Activated CD4-positive, alpha-beta T cell treated with anti-CD3 and anti-CD28 coated beads, Interleukin-2, amount 10 ng/mL, durations not matched to agents 24 days and 14 days (primary cell): ENCODE measurements at places on chromosomes 6 and 20.
A peak's percentile ranks its signal among the peaks of the same experiment; 100 is the strongest.

DNA sequence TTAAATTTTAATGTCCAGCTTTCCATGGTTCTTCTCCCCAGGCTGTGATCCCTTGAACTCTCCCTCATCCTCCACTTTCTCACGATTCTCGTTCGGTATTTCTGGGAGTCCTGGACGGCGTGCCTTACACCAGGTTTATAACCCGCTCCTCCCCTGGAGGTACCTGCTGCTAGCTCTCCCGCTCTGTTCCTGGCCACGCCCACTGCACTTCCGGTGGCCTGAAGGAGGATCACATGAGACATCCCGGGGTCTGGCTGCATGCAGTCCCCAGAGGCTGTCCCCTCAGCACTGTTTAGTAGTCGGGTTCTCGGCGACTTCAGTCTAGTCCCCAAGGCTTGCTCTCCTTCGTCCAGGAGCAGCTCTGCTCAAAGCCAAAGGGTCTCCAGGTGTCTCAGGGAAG lies 28.4 kb upstream of the GCLC start:
- no peak for DNase-seq

DNA sequence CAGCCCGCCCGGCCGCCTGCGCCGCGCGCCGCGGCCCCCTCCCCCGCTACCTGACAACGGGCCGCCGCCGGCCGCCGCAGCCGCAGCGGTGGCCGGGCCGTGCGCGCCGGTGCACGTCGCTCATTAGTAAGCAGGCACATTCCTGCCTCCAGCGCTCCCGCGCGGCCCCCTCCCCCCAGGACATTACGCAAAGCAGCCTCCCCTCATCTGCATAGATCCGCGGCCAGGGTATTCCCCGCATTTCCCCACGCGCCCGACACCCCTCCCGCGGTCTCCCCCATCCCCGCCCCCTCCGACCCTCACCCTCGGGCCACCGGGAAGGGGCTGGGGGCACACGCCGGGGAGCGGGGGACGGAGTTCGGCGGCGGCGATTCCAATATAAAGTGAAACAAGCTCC lies at the start of gene HIVEP2:
HIVEP2 (minus strand) TSS at position 128 of the 397 bp plus-strand sequence. CDS start 170,438 bp downstream, outside the sequence.
- peak; percentile 93 for DNase-seq

DNA sequence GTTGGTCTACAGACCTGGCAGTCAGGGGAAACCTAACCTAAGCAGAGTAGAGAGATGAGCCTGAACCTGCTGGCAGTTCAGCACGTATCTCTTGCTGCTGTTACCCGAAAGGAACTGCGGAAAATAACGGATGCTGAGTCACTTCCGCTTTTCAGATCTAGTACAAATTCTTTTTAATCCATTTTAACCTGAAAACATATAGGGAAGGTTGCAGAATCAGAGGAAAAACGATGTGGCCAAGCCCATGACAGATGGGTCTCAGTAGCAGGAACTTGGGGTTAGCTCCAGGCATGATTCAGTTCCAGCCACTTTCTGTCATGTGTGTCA lies 351.9 kb upstream of the PRND start:
- peak; percentile 83 for DNase-seq

DNA sequence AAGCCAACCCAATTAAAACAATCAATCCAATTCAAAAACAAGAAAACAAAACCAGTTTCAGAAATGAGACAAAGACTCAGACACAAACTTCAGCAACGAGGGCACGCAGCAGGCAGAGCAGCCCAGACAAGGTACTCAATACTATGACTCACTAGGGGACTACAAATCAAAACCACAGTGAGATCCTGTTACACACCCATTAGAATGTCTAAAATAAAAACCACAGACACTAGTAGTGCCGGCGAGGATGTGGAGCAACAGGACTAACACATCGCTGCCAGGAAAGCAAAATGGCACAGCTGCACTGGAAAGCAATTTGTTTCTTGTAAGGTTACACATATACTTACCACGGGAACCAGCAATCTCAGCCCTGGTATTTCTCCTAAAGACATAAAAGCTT lies 28.4 kb upstream of the MAS1L start:
- peak; percentile 65 for DNase-seq

GRCh38 chr20:44742304-44743079 lies 3.2 kb upstream of the KCNK15 start:
- no peak for DNase-seq

DNA sequence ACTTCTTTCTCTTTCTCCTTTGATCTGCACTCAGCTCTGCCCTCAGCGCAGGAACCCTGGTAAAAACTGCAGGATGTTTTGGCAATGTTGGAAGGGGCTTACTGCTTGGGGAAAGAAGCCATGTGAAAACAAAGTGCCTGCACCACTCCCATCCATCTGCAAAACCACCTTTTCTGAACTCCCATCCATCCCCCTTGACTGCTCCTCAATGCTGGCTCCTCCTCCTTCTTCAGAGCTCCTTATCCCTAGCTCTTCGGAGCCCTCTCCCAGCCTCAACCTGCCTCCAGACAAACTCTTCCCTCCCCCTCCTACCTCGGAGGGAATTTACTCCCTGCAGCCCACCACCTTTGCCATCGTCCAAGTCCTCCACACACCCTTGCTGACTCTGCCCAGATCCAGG lies 4.2 kb upstream of the ZBTB12 start:
- no peak for DNase-seq

GRCh38 chr20:50694379-50695134 lies 3.2 kb upstream of the RIPOR3 start:
- no peak for DNase-seq

DNA sequence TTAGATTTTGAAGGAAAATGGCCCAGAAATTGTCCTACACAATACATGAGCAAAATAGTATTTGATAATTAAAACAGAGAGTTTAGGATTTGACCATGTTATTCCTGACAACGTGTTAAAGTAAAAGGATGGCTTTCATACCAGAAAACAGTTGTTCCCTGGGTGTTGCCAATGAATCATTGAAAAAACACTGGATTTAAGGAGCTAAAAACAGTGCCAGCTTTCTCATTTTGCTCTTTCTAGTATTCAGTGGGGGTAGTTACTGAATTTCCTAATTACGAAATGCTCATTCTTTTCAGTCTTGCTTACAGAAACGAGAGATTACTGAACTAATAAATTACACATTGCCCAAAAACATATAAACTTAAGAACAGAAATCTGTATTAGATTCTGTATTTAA lies 26.6 kb upstream of the SNAP91 start:
- DNase-seq: no peak

DNA sequence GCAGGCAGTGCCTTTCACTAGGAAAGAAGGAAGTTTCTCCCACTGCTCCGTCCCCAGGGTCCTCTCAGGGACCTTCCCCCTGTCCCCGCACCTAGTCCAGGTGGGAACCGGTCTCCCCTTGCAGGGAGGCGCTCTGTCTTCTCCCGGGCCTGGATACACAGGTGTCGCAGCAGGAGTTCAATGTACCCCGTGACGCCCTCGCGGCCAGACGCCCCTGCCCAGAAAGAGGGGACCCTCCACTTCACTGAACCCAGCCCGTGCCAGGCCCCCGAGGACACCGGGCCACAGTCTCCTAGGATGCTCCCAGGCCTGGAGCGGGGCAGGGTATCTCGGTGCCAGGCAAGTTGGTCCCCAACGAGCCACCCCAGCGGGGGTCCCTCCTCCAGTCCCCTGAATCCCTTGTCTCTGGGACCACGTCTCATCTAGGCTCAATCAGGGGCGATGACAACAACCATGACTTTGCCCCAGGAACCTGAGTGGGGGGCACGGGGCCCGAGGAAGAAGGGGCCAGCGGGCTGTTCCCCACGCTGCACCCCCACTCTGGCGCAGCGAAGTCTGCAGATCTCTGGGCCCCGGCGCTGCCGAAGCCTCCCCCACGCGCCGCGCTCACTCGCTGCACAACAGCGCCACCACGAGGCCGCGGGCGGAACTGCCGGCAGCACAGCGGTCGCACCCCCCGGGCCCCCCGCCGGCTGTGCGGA lies 103.0 kb downstream of the EDN3 start:
- peak; percentile 93 for DNase-seq

DNA sequence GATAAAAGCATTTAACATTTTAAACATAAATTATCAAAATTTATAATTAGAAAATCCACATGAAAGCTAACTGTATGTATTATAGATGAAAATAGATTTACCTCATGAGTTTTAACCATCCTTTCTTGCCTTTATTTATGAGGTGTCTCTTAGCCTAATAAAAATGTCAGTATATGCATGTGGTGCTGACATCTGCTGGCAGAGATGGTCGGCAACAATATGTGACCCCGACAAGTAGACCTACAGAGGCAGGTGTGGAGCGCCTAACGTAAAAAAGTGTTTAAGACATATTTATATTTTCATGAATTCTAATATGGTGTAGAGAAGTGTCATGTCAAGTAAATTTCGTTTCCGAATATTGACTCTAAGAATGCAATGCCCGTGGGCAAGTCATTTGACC lies 149.0 kb upstream of the FUT9 start:
- no peak for DNase-seq

GRCh38 chr6:7170117-7170732 lies 62.5 kb downstream of the RREB1 start:
- DNase-seq: no peak

GRCh38 chr6:136365776-136366354 lies 76.2 kb upstream of the BCLAF1 start:
- DNase-seq: peak; percentile 73

DNA sequence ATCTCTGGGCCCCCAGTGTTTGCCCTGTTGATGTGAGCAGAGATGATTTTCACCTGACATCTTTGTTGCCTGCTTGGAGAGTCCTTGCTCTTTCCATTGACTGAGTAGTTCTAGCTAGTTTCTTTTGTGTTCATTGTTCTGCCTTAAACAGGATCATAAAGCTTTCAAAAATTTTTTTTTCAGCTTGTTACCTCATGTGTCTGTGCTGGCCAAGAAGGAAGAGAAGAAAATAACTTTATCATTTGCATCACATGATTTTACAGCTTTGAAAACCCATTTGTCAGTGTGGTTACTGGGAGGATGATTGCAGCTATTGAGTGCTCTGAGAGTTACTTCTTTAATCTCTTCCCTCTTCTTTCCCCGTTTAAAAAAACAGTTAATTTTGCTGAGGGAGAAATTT lies 16.0 kb downstream of the FOXO3 start:
- DNase-seq: no peak

DNA sequence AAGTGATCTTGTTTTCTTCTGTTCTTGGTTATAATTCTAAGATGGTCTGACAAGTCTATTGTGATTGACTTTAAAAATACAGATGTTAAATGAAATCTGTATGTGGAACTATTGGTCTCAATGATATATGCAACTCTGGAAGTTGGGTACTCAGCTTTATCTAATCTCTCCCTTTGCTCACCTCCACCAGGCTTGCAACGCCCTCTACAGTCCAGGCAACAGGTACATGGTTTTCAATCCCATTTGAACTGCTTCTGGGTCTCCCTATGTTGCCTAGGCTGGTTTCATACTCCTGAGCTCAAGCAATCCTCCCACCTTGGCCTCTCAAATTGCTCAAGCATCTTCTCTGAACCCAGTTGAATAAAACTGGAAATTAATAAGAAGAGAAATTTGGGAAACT lies 25.6 kb upstream of the HLA-DQB1 start:
- peak; percentile 86 for DNase-seq

DNA sequence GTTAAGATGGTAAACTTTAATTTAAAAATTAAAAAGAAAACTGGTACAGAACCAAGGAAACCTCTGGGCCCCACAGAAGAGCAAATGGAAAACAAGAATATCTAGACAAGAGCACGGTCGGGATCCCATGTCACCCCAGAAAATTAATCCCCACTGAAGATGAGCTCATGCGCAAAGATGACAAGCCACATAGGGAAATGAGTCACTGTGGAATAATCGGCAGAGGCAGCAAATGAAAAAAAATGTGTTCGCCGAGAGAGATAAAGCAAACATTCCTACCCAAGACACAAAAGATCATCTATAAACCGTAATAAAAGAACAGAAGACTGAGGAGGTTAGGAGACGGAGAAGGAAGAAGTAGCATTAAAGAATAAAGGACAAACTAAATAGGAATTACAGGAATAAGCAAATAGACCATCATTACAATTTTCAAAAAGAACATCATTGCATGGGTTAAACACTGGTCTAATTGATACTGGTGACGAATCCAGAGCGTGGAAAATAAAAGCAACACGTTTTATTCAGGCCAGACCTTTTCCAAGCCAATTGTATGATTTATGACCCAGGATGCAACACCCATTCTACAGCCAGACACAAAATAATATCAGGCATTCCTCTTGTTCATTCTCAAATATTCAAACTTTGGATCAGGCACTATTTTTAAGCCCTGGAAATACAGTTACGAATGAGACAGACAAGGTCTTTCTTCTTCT lies 138.0 kb upstream of the ARID1B start:
- no peak for DNase-seq

DNA sequence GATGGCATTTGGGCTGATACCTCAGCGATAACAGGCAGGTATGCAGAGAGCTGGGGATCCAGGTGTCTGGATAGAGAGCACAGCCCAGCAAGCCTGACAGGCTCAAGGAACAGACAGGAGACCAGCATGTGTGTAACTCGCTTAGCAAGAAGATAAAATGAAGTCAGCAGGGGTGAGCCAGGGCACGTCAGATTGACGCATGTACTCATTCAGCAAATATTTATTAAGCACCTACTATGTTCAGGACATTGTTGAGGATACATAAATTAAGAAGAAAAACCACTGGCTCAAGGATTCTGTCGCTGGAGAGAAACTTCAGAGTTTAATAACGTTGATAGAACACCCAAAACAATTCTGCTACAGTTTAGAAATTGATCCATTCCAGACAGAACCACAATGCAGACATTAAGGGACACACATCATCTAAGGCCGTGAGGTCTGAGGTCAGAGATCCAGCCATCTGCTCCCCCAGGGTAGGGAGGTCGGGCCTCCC lies 1.0 kb upstream of the DUSP22 start:
- no peak for DNase-seq
